Inflammatory macrophage (primary cell): ENCODE measurements at places on chromosomes 13 and 19.
A peak's percentile ranks its signal among the peaks of the same experiment; 100 is the strongest.

GRCh38 chr19:28446511-28446910, 766.4 kb downstream of the UQCRFS1 start:
- no peak for DNase-seq

DNA sequence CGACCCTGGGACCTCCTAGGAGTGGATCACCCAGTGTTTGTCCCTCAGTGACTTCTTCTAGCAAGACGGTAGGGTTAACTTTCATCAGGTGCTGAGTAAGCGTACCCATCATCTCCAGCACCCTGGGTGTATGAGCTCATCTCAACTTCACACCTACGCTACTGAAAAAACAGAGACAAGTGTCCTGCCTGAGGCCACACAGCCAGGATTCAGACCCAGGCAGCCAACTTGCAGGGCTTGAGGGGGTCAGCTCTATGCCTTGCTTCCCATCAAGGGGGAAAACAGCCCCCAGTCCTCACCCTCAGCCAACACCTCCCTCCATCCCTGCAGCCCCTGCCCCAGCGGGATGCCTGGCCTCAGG, 4.6 kb downstream of the TLE2 start:
- no peak for DNase-seq

DNA sequence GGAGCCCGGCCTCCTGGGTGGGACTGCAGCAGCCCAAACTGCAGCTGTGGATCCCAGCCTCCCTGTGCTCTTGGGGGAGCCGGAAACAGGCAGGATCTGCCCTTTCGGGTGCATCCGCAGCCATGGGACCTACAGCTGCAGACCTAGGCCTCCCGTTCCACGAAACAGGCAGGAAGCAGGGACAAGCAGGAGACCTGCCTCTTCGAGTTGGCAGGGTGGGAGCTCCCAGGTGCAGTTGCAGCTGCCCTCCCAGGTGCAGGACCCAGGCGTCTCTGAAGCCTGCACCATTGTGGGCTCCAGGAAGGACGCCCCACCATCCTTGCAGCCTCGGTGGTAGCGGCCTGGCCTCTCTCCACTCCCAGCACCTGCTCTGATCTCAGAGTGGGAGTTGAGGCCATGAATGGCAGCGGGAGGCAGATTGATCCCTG, 189.0 kb upstream of the KLHL1 start:
- no peak for DNase-seq

DNA sequence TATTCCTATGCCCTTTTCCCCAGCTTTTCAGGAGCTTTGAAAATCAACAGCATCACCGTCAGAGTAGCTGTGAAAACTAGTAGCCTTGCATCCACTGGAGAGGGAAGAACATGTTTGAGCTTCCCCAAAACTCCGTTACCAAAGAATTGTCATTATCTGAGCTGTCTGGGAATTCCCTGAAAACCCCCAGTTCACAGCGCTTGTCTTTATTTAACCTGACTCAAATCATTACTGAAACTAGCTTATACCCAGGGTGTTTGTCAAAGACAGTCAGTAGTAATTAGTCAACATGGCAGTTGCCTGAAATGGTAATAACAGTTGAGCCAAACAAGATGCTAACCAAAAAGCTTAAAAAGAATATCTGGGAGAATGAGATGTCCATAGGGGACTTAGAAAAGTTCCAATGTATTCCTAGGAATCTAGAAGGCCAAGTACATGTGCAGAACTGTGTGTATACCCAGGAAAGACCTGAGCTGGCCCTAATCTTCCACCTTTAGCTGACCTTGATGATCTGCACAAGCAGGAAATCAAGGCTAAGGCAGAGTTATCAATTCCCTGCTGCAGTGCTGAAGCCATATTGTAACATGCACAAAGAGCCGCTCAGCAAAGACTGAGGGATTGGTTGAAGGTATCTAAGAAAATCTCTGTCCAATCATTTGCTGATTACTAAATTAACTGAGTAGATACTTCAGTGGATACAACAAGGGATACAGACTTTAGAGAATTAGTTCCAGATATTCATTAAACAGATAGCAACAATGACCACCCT, 130.8 kb downstream of the KL start:
- DNase-seq: no peak

DNA sequence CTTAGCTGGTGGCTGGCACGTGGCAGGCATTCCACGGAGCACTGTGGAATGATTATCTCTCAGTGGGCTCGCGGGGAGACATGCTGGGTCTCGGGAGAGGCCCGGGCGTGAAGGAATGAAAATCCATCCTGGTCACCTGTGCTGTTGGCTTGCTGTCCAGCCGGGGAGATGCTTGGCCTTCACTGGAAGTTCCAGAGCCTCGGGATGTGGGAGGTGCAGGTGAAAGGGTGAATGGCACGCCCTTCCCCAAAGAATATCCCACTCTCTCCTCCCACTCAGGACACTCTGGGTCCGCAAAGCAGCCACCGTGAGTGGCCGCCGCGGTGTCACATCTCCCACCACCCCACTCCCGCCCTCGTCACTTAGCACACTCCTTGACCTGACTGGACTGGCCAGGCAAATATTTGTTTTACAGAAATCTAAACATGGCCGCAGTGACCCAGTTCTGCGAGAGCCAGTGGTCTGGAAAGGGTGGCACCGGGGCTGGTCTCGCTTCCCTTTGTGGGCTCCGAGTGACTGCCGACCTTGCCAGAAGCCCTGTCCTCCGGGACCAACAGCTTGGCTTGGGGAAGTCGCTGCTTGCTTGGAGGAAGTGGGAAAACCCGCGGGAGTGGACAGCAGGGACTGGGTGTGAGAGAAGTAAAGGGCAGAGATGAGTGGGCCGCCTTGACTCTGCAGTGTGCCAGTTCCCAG, 8.0 kb downstream of the DPP9 start:
- DNase-seq: peak; percentile 73

- no peak for DNase-seq
Observed at GRCh38 chr13:27921961-27922882, 2.4 kb downstream of the PDX1 start.
